Stimulated activated CD8-positive, alpha-beta memory T cell treated with anti-CD3 and anti-CD28 coated beads, Interleukin-15, amount 100 ng/mL, for 1 hour (primary cell): ENCODE measurements at places on chromosomes 2 and 18.

DNA sequence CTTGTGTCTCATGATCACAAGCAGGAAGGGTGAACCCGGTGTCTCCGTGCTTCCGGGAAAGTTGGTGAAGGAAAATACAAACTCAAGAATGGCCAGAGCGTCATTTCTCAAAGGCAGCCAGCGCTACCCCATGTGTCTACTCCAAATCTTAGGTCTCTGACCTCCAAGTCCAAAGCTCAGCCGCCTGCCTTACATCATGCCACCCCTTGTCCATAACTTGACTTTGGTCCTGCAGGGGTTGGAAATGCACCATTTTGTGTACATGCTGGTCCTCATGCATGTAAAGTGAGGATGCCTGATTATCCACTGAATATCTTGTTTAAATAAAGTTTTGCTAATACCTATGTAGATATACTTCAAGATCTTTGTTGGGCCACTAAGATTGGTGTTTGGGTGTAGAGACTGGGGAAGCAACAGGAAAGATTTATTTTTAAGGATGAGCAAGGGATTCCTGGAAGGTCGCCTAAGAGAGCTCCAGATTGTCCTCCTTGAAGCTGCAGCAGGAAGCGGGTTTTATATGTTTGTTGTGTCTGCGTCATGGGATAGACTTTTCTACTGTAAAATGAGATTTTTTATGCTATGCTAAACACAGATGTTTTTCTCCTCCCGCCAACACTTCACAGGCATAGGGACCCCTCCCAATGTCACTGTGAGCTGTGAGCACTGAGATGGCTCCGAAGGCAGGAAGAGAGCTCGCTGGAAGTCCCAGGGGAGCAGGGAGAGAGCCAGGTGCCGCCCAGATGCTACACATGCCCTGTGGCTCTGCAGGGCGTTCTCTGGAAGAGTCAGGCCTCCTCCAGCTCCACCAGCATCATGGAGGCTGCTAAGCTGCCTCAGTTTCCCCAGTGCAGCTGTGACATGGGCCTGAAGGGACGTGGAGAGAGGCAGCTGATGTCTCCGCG, 176.2 kb upstream of the HDAC4 start:
- no peak for DNase-seq

GRCh38 chr2:197205585-197206215, 104.9 kb downstream of the ANKRD44 start:
- DNase-seq = no peak

- no peak for DNase-seq
Measured at GRCh38 chr2:200515155-200515554, 5.3 kb upstream of the KCTD18 start.

GRCh38 chr2:39779341-39779851, 338 bp upstream of the THUMPD2 start:
- DNase-seq = no peak

GRCh38 chr18:11163665-11164064, 14.3 kb upstream of the PIEZO2 start:
- no peak for DNase-seq

GRCh38 chr2:168970711-168971233, 60.4 kb downstream of the ABCB11 start:
- DNase-seq = no peak

DNA sequence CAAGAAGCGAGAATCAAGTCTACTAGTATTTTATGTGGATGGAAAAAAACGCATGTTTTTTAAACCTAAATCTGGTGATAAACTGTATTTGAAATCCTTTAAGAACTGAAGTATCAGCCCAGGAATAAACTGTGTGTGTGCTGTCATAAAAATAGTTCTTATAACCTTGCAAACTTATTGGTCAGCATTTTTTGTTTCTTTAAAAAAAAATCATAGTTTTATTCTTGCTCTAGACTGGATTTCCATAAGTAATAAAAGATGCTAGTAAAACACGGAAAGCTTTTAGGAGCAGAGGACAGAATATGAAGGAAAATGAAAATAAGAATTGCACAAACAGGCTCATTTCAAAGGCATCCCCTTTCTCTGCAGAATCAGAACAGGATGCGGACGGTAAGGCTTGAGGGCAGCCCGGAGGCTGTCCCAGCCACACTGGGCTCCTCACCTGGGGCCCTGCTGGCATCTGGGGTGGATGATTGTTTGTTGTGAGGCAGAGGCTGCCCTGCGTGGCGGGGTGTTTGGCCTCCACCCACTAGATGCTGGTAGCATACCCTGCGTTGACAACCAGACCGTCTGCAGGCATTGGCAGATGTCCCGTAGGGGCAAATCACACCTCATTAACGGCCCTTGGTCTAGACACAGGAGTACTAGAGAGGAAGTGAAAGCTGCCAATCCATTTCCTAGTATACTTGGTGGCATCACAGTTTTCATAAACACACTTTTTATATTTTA, 52.5 kb downstream of the MBP start:
- no peak for DNase-seq

DNA sequence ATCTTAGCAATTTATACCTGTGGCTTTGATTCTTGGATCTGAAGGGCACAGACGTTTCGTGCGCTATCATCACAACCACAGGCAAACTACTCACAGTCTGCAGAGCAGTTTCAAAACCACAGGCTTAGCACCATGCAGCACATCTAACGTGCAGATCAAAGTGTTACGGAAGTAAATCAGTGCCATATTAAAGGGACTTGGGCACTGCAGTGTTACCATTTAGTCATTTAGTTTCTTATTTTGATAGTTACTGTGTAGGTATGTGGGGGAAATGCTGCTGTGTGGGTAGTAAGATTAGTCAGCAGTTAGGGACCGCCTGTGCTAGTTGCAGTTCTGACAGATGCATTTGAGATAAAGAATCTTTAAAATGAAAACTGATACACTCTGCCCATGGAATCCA, 384.0 kb downstream of the NBAS start:
- peak; percentile 21 for DNase-seq

DNA sequence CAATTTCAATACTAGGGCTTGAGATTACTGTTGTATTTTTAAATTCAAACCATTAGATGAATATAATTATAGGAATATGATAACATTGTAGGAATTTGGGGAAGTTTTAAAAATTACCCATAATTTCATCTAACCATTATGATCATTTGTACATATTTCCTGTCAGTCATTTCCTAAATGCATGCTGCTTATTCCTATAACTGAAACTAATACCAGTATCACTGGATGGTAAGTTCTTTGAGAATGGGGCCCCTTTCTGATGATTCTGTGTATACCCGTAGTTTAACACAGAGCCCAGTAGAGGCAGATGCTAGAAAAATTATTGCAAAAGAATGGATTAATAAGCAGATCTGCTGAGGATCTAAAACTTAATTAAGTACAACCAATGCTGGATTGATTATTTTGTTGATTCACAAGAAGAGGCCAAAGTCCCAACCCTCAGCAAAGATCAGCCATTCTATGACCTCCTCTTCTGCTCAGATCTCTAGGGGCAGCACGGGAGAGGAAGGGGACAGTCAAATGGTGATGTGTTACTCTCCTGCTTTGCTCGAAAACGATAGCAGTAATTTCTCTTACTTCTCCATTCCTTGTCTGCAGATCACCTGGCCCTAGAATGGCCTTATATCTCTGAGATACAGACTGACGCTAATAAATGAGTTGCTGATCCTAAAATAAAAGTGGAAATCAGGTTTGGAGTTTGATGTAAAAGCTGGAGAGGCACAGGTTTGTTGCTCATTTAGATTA, 69.5 kb upstream of the PELI1 start:
- DNase-seq = no peak

- DNase-seq = no peak
Measured at GRCh38 chr18:74544898-74545297, 10.6 kb downstream of the CNDP1 start.

DNA sequence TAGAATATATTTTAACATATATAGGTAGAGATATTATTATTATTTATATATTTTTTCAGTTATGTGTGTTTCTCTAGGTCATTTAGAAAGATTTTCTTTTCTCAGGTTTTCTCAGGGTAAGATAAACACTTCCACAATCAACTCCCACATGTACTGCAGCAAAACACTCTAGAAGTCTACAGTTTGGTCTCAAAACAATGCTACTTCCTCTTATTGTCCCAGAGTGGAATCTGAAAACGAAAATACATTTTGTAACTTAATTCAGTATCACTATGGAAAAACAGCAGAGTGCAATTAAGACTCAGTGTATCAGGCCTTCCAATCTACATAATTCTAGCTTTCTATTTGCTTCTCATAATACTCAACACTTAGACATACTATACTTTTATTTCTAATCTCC, 190.1 kb upstream of the SLC35G4 start:
- no peak for DNase-seq

DNA sequence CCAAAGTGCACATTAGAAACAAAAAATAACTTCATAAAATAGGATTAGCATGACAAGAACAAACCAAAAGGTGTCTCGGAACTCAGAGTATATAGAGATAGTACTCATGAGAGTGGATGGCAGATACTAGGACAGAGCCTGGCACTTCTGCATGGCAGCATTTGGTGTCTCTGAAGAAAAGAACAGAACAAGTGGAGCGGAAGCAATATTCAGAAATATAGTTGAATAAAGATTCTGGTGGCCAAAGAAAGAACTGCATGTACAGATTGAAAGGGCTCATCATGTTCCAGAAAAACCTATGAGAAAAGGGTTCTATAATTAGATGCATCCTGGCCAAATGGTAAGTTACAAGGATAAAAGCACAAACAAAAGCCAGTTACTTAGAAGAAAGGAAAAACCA, 90.9 kb downstream of the CCDC138 start:
- no peak for DNase-seq

- no peak for DNase-seq
Measured at GRCh38 chr2:57884281-57884680, 162.3 kb upstream of the VRK2 start.

DNA sequence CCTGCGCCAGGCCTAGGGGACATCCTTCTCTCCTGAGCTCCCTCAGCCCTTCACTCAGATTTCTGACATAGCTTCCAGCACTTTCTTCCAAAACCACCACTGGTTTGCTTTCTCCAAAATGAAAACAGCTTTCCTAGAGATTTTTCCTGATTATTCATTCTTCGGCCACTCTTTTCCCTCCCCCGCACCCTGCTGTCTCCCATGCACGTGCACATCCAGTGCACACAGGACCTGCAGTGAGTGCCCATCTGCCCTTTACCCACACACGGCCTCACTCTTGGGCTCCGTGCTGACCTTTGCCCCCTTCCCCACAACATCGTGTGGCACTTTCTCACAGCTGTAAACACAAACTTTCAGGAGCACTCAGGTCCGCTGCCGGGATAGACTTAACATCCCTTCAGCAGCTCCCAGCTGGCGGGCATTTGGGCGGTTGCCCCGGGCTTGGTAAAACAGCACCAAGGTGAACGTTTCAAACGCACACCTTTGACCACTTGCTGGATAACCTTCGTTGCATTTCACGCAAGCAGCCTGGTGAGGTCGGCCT, 25.8 kb downstream of the KIF1A start:
- DNase-seq = no peak

GRCh38 chr2:96528006-96528699, 8.4 kb upstream of the ARID5A start:
- no peak for DNase-seq

- no peak for DNase-seq
Measured at GRCh38 chr2:107932979-107933378, 53.3 kb upstream of the SLC5A7 start.

DNA sequence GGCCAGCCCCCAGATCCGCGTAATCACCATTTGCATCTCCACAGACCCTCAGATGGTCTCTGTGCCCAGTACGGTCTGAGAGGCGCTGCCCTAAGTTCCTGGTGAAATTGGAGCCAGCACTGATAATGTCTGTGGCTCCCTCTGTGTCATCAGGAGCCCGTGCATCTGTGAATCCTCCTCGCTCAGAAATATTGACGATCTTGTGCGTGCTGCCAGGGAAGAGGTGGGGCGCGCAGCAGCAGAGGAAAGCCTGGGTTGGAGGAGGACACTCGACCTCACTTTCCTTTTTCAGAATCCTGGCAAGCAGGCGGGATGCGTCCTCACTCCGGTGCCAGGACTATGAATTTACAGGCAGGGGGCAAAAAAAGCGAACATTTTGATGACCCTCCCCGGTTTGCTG, 686.1 kb upstream of the SALL3 start:
- no peak for DNase-seq

- no peak for DNase-seq
Measured at GRCh38 chr2:239462191-239462515, 61.3 kb upstream of the HDAC4 start.

GRCh38 chr18:274313-274712, 6.5 kb upstream of the THOC1 start:
- no peak for DNase-seq

DNA sequence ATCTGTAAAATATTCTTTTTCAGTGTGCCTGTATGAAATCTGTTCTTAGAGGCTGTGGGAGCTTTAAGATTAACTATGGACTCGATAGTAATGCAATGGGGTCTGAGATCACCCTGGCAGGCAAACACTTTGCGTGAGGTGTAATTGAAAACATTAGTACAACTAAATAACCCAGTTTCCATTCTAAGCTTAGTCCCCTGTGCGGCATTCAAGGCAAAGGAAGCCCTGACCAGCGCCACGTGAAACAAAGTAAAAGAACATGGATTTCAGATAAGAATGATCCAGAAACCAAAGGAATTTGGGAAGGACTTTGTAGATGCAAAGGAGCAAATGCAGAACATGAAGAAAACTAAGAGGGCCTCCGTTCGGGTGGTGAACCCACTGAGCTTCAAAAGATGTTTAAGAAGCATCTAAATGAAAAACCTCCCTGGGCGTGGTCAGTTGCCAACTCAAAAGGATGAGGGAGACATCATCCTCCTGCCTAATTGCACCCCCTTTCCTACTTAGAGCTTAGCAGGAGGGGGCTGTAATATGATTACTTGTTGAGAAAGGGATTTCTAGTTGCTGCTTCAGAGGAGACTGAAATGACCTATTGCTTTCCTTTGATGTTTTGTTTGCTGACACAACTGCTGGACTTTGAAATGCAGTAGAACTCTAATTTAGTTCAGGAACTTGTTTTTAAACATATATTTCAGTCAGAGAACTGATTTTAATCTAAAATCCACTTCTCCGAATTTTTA, 7.9 kb upstream of the CETN1 start:
- no peak for DNase-seq

DNA sequence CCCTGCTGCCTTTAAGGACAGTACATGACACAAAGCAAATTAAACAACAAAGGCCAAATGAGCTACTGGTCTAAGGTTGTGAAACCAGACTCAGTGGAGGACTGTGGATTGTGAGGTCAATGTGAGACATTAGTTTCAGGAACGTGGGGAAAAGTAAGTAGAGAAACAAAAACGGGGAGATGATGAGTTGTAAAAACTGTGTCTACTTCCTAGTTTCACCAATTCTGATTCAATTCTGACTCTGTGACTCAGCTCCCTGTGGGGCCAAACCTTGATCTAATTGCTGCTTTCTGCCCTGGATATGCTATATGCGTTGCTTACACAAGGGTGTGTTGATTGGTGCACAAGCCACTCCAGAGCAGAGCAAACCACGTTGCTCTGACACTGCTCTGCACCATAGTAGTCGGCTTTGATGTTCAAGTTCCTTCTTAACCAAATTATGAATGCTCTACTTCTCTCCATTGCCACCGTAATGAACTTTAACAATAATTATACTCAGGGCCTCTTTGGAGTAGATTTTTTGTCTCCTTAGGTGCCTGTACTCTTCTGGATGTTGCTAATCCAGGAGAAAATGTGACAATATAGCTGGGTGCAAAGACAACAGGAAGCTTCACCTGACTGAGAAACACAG, 1640.1 kb upstream of the CELF4 start:
- no peak for DNase-seq
